AG10803 (cell line): ENCODE measurements at places on chromosomes 16 and 17.

DNA sequence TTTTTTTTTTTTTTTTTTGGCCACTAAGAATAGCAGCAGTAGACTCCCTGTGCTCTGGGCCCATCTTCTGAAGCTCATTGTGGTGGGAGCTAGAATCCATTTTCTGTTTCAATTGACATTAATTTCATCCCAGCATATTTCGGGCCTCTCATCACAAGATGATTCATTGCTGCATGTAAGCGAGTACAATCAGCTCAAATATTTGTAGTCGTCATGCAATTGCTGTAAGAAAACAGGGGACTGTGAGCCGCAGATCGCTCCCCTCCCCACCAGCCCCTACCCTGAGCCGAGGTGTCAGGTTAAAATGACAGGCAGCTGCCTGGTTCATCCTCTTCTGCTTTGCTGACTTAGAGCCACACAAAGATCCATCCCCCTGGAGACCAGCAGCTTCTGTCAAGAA, 358.8 kb upstream of the CDH5 start:
- peak; percentile 89 for DNase-seq

DNA sequence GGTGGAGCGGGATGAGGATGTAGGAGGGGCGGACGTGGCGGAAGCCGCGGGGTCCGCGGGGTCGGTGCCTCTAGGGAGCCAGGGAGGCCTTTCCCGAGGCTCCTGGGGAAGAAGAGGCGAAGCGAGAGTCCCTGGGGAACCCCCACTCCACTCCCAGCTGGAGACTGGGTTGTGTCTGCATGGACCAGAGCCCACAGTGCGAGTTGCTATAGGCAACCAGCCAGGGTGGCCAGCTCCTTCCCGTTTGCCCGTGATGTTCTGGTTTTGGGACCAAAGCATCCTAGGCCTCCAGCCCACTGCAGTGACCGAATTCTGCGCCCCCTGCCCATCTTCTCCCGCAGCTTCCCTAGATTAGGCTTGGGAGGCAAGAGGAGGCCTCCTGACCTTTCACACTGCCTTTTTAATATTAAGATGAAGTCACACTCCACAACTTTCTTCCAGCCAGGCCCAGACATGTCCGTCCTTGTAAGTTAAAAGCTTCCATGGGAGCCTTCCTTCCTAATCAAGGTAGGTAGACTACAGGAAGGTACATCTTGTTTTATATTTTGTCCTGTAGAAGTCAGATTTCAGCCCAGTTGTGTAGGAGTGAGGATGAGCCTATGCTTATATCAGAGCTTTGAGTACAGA, 469 bp downstream of the AMZ2 start:
- DNase-seq, result peak; percentile 80

- DNase-seq, result no peak
Measured at GRCh38 chr16:77919761-77920415, 102.5 kb upstream of the CLEC3A start.

GRCh38 chr17:77555121-77555591, 403.3 kb upstream of the TNRC6C start:
- no peak for DNase-seq

GRCh38 chr17:8365143-8365542, 11.4 kb downstream of the KRABD2 start:
- peak; percentile 31 for DNase-seq

DNA sequence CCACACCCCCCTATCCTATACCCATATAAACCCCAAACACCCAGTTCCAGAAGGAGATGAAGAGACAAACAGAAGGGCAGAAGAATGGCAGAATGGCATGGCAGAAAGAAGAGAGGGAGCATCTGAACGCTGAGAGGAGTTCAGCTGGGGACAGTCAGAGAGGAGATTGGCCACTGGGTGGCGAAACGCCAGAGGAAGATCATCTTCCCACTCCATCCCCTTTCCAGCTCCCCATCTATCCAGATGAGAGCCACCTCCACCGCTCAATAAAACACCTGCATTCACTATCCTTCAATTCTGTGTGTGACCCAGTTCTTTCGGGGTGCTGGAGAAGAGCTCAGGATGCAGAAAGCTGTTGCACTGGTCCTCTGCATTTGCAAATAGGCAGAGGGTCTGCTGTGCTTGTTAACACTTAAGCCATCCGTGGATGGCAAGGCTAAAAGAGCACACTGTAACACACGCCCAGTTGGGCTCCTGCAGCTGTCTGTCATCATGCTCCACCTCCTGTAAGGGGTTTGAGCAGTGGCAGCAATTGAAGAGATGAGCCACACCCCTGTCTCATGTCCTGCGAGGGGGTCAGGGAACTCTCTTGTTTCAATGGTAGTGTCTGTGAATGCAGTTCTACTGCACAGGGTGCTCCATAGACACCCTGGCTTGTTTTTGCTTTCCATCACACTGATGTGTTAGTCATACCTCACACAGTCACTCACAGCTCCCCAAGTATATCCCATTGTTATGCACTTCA, 1034.8 kb upstream of the RBFOX1 start:
- no peak for DNase-seq

GRCh38 chr16:51763072-51763661, 612.1 kb upstream of the SALL1 start:
- no peak for DNase-seq

DNA sequence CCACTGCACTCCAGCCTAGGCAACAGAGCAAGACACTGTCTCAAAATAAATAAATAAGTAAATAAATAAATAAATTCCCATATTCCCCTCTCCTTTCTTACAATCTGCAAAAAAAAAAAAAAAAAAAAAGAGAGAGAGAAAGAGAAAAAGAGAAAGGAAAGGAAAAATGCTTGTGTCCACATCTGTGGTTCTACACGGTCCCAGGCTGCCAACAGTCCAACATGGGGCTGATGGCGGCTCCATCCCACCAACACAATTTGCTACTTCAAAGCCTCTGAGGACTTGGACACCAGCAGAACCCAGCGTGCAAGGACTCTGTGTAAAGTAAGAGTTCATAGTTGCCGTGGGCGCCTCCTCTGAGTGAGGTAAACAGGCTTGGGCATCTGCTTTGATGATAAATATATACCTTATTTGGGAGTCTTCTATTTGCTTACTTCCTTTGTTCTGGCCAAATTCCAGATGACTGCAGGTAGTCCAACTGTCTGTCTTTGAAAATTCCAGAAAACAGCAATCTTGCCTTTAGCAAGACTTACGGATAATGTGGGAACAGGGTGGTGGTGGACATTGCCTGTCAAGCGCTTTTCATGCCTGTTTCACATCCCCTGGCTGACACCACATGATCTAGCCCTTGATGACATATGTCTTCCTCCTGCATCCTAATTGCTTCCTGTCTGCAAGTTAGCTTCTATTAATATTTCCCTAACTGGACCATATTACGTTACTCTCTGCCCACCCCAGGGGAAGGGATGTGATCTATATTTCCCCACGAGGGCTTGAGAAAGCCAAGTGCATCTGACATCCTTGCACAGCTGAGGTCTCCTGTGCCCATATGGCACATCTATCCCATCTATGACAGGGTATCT, 10.1 kb downstream of the LITAF start:
- no peak for DNase-seq

- DNase-seq, result no peak
Measured at GRCh38 chr16:53846971-53847370, 143.0 kb downstream of the FTO start.

DNA sequence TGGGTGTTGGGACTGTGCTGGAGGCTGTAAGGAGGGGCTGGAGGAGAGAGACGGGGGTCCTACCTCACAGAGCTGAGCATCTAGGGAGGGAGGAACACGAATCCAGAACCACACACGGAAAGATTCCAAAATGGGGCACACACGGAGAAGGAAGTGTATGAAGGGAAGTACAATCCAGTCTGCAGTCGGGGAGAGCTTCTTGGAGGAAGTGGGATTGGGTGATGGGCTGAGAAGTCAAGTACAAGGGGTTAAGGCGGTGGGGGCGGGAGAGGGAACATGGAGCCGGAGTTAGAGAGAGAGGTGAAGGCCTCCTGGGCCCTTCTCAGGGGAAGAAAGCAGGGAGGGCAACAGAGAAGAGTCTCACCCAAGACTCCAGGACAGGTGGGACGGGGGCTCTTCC, 107.5 kb upstream of the CREBBP start:
- no peak for DNase-seq

- DNase-seq, result peak; percentile 12
Measured at GRCh38 chr17:62321451-62321850, 58.9 kb upstream of the EFCAB3 start.

GRCh38 chr16:68790130-68790761, 53.1 kb upstream of the TANGO6 start:
- DNase-seq, result peak; percentile 84

DNA sequence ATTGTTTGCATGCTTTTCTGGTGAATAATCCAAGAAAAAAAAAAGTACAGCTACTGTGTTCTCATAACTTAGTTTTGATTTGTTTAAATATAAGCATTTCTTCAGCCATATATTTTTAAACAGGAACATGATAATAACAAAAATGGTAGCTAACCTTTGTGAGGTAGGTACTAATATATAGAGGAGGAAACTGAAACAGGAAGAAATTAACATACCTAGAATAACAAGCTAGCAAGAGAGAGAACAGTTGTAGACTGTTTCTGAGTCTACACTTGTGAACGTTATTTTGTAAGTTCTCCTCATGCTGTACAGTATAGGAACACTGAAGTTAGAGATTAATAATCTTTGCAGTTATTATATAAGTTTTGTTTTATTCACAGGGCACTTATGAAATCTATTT, 49.3 kb downstream of the NSRP1 start:
- no peak for DNase-seq

GRCh38 chr17:27810211-27810901, 10.0 kb upstream of the NOS2 start:
- no peak for DNase-seq
